NCI-H146 (cell line): ENCODE measurements at places on chromosomes 13 and 19.
A peak's percentile ranks its signal among the peaks of the same experiment; 100 is the strongest.

DNA sequence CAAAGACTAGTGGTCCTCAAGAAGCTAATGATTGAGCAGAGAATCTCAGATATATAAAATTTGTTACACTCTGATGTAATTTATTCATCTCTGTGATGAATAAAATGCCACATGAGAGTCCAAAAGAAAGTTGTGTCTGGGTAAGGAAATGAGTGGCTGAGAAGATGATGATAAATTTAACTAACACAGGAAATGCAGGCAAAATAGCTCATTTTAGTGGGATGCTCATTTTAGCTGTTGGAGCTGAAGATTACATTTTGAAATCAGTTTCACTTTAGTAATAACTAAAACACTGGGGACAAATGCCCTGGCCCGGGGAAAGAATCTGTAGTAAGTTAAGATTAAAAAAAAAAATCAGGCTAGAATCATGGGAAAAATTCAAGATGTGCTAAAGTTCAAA lies 35.2 kb downstream of the SPRY2 start:
- no peak for DNase-seq

DNA sequence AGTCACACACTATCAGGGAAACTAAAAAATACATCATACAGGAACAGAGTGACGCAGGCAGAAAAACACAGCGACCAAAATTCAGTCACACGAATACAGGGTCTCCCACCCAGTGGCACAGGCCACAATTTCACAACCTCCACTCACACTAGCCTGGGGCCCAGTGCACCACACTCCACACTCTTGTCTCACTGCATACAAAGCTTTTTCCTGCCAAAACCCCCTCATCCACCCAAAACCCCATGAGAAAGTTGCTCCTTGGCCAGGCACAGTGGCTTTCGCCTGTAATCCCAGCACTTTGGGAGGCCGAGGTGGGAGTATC lies 1.2 kb downstream of the S1PR5 start:
- no peak for DNase-seq

GRCh38 chr13:44649834-44650233 lies 73.7 kb upstream of the TSC22D1 start:
- no peak for DNase-seq

DNA sequence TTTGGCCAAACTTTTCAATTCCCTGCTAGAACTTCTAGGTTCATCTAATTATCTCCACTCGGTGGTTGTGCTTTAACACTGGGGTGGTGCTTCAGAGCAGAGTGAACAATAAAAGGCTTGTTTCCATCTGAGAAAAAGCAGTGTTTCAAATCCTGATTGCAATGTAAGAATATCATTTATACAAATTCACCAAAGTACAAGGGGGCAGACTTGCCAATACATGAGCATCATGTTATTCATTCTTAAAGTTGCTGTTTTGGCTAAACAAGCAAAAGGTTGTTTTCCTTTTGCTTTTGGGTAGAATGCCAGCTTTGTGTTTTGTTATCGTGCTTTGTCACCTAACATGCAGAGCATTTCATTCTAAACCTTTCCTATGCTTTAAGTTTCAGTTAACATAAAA lies 78.5 kb upstream of the UBAC2 start:
- no peak for DNase-seq

- DNase-seq, result peak; percentile 49
Observed at GRCh38 chr19:2426611-2427428, 566 bp downstream of the TIMM13 start.

- no peak for DNase-seq
Observed at GRCh38 chr13:44710576-44710975, 134.4 kb upstream of the TSC22D1 start.

DNA sequence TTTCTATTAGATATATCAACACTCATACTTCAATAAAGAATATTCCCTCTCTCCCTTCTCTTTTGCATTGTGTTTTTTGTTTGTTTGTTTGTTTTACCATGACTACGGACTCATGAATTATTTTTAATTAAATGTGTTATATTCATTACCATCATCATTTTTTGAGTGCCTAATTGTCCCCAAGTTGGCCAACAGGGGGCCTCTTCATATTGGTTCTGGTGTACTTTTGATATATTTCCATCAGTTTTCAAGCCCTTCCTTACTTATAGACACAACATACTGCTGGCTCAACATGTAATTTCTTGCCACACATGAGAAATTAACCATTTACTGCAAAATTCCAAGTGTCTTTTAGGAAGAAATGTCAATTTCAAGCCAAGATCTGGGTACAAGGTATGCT lies 54.5 kb upstream of the GPC6 start:
- DNase-seq, result no peak

GRCh38 chr19:47109541-47110375 lies 3.8 kb downstream of the ZC3H4 start:
- DNase-seq, result no peak

GRCh38 chr19:29415507-29415906 lies 110.3 kb upstream of the VSTM2B start:
- DNase-seq, result no peak

GRCh38 chr13:46659413-46660065 lies 106.6 kb downstream of the LRCH1 start:
- no peak for DNase-seq

GRCh38 chr13:109146912-109147647 lies 517.7 kb downstream of the MYO16 start:
- DNase-seq, result no peak

GRCh38 chr13:78978381-78978998 lies 319.5 kb upstream of the OBI1 start:
- DNase-seq, result peak; percentile 81

DNA sequence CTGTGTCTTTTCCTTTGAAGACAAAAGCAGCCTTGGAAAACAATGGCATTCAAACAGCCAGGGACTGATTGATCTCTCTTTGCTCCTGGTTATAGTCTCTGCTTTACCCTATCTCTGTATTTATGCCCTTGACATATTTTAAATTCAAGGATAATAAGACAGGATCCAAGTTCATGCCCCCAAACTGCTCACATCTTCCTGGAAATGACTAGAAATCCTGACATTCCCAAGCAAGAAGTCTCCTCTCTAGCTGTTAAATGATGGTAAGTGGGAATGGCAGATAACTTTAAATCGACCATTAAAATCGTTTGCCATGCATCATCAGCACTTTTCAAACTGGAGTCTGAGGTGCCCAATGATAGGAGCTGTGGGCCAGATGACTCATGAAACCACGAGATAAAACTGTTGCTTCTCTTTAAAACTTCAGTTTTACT lies 435.6 kb downstream of the FOXO1 start:
- DNase-seq, result no peak

DNA sequence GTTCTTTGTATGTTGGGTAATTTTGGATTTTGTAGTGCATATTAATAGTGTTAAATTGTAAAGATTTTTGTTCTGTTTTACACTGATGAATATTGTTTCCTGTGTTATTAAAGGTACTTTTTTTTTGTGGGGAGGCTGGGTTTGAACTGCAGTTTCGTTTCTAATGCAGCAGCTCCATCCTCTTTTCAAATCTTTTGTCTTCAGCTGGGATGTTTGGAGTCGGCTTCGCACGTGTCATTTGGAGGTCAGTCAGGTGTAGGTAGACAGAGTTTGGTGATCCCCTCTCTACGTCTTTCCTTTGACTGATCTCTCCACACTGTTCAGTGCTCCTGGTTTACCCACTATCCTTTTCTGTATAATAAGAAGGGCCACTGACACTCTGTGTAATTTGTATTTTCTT lies 30.3 kb downstream of the TDRD3 start:
- DNase-seq, result no peak

GRCh38 chr13:110137680-110138009 lies 169.3 kb downstream of the COL4A1 start:
- peak; percentile 89 for DNase-seq

DNA sequence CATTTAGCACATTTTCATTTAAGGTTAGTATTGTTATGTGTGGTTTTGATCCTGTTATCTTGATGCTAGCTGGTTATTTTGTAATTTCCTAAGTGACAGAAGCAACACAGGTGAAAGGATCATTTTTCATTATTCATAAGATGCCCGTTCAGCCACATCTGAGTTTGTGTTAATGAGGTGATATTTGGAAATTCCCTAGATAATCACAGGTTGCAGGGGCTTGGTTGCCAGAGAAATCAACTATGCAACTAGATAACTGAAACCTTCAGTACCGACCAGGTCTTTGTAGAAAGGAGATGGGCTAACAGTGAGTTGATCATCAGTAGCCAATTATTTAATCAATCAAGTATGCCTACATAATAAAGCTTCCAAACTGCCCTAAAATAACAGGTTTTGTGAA lies 121.3 kb upstream of the UFM1 start:
- DNase-seq, result no peak

GRCh38 chr13:20125129-20125782 lies 35.6 kb downstream of the GJA3 start:
- DNase-seq, result no peak

DNA sequence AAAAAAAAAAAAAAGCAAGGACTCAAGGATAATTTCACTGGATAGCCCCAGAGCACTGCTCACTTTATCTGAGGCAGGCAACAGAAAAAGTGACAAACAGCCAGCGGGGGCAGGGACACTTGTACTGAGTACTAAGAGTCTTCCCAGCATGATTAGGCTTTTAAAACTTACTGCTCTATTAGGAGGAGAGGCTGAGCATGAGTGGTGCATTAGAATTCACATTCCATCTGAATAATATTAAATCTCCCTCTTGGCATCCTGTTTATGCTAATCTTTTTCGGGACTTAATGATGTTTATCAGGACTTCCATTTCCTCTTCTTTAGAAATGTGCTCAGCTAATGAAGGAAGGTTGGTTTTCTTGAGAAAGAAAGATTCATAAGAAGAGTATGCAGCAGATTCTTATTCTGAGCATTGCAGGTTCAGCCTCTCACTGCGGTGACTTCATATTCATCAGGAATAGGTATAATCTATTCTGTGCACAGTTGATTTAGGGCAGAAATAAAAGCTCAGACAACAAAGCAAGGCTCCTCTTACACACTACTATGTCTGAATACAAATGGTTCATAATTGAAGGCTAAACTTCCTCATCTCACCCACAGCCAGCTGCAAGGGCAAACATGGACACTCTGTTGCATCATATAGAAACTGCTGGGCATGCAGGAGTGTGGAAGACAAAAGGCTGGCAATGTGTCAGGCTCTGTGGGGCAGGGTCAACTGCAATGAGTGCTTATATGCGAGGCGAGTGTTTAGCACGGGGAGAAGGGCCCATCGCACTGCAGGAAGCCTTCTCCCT lies 107.0 kb downstream of the KL start:
- DNase-seq, result peak; percentile 43

DNA sequence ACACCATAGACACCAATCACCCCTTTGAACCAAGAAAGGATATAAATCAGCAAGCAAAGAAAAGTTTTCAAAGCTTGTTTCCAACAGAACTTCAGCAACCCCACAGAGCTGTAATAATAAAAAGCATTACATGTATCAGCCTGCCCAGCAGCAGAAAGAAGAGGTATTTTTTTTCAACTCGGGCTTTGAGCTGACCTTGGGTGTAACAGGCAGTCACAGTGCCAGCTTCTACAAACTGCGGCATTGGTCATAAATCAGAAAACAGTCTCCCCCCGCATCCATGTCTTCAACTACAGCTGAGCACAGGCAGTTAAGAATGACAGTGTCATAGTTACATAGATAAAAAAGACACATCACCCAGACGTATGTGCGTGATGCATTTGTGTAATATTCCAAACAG lies 671.0 kb upstream of the SLITRK1 start:
- peak; percentile 45 for DNase-seq

DNA sequence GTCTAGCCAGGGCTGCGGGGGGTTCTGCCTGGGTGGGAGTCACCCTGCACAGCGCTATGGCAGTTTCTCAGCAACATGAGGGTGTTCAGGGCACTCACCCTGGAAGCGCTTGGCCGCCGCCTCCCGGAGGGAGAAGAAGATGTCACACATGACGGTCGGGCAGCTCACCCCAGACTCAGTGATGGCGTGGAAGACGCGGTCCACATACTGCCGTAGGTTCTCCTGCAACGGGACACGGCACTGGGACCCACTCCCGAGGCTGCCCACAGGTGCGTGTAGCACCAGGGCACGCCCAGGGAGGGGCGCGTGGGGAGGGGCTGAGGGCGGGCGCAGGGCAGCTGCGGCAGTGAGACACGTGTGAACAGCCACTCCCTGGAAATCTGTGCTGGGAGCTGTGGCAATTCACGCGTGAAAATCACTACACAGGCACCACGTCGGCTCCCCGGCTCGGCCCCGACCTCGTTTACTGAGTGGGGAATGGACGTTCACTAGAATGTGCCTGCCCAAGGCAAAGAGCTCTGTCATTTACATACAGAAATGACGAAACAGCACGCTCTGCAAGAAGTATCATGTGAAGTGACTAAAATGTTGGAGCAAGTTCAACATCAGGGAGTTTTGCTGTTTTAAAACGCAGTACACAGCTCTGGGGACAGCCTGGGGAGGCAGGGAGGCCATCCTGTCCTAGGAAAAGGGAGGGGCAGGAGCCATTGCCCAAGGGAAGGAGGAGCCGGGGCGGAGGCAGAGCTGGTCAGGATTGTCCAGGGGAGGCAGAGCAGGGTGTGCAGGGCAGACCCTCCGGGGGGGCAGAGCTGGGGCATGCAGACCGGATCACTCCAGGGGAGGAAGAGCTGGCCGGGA lies 41.5 kb upstream of the C13orf46 start:
- no peak for DNase-seq

- no peak for DNase-seq
Observed at GRCh38 chr13:72530471-72530870, 197.0 kb downstream of the MZT1 start.

- no peak for DNase-seq
Observed at GRCh38 chr13:73340069-73340468, 281.3 kb downstream of the KLF5 start.

GRCh38 chr13:48490241-48490640 lies 42.6 kb downstream of the RCBTB2 start:
- DNase-seq, result no peak

DNA sequence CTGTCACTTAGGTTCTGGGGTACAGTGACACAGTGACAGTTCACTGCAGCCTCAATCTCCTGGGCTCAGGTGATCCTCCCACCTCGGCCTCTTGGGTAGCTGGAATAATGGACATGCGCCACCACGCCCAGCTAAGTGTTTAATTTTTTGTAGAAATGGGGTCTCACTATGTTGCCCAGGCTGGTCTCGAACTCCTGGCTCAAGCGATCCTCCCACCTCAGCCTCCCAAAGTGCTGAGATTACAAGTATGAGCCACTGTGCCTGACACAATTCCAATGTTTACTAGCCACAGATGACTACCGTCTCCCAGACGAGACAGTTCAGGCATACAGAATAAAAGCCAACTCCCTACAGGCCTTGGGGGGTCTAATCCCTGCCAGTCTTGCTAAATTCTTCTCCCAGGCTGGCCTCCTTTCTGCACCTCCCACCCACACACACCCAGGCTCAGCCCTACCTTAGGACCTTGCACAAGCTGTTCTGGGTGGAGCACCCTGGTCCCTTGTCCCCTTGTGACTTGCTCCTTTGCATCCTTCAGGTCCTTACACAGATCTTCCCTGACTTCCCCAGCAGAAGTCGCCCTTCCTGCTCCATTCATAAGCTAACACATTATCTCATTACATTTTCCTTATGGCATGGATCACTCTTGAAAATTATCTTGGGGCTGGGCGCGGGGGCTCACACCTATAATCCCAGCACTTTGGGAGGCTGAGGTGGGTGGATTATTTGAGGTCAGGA lies 106.4 kb downstream of the INSR start:
- no peak for DNase-seq

GRCh38 chr13:107139006-107139405 lies 571.1 kb upstream of the ARGLU1 start:
- no peak for DNase-seq
